ENCODE measurements at places on chromosomes 5 and 9.

DNA sequence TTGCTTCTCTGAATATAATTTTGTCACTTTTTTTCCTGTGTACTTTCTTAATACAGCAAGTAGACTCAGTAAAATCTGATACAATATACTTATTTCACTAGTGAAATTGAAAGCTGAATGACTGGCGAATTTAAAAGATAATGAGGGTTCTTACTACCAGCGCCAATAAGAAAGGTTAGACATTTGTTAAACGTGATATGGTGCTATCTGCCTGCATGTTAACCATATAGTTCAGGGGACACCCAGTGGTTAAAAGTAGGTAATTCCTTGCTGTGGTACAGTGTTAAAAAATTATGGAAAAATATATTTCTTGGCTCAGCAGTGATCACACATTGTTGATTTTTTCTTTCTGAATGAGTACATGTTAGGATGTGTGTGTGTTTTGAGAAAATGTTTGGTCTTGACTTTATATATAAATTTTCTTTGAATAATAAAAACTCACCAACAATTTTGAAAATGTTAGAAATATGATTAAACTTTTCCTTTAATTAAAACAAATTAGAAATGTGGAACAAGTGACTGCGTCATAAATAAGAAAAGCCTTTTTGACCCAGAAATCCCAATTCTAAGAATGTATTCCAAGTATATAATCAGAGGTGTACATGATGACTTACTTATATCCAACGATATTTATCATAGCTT is 25.8 kb downstream of the CAST start:
- no peak for DNase-seq

DNA sequence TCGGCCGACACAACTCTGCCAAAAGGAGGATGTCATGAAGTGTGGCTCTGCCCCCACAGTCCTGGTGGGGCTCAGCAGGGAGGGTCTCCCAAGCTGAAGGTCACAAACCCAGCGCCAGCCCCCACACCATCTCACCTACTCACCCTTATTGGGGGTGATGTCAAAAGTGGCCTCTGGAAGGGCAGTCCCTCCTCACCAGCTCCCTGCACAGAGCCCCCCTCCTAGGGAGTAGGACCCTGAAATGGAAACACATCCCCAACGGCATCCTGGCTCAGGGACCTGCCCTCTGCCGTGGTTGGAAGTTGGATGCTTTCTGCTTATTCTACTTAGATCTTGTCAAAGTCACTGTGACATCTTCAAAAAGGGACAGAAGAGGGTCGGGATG is 89.5 kb downstream of the NSUN2 start:
- no peak for DNase-seq

DNA sequence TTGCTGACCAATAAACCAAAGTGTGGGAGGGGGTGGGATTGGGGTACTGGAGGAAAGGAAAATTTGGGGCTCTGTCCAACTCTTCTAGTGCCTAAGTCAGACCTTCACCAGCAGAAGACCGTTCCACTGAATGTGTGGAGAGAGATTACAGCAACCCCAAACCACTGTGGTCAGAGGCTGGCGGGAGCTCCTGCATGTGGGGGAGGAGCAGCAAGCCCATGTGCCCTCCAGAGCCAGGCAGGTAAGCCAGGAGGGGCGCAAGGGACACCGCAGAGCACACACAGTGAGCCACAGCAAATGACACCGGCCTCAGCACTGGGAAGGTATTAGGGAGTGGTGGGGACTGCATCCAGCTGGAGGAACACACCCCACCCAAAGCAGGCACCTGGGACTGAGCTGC is 62.9 kb downstream of the SMIM23 start:
- DNase-seq = no peak

- no peak for DNase-seq
Observed at GRCh38 chr9:125240649-125240999, 519 bp downstream of the HSPA5 start.

- no peak for DNase-seq
Observed at GRCh38 chr5:96050273-96050880, 88.7 kb upstream of the ELL2 start.

- no peak for DNase-seq
Observed at GRCh38 chr9:34206561-34206960, 27.7 kb downstream of the UBAP1 start.

DNA sequence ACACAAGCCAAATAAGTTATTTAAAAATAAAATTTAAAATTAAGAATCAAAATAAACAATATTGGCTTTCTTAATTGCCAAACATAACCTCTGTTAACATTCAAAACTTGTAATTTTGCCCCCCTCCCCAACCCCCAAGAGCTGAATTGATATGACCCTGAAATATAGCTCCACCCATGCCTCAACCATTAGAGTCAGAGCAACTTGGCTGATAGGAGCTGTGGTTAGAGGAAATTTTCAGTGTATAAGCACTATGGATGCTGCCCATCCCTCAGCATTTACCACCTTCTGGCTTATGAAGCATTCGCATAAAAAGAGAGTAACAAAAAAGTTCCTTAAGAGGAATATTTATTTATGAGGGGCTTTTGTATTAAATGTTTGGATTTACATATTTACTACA is 6.1 kb downstream of the POC5 start:
- DNase-seq = no peak

DNA sequence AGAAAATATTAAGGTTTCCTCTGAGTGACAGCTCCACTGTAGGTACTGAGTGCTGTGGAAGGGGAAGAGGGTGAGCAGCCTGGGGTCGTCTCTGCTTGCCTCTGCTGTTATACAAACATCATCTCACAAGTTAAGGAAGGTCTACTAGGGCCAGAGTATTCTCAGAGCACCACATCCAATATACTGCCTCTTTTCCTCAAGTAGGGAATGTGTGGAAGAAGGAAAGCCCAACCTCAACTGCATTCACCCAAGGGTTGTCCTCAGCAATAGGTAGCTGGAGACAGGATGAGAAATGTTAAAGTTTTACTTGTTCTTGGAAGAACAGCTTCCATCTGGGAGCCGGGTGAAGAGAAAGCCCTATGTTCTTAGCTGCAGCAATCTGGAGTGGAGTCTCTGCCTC is 1062.3 kb upstream of the CDH10 start:
- no peak for DNase-seq

GRCh38 chr5:73256462-73256861 is 83.5 kb downstream of the TMEM174 start:
- DNase-seq = no peak

- DNase-seq = no peak
Observed at GRCh38 chr9:38208206-38208901, 139.3 kb upstream of the SHB start.

DNA sequence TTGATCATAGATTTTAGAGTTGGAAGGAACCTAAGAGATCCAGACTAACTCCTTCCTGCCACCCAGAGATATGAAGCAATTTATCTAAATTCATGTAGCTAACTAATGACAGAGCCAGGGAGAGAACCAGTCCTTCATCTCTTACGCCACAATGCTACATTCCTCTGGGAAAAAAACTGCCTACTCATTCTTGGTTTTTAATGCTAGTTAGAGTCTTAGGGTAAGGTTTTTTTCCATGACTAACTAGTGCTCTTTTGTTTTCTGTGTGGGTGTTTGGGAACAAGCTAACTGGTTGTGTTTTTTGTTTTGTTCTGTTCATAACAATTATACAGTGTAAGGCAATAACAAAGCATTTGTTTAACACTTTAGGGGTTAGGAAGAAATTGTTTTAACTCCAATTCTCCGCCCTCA is 52.4 kb downstream of the SLC44A1 start:
- no peak for DNase-seq

DNA sequence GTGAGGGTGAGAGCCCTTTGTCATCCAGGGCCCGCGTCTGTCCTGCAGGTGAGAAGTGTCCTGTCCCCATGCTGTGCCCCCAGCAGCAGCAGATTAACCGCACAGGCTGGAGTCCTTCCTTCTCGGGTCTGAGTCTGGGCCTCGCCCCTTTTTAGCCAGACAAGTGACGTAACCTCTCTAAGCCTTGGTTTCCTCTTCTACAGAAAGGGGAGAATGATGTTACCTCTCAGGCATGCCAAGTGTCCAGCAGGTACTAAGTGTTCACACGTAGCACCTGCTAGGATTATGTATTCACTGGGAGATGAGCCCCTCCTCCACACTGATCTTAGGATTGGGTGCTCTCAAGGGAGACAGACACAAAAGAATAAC is 6.9 kb downstream of the NEURL1B start:
- DNase-seq = no peak

GRCh38 chr5:32475334-32476097 is 31.0 kb upstream of the ZFR start:
- DNase-seq = no peak

GRCh38 chr5:54390015-54390414 is 65.5 kb upstream of the HSPB3 start:
- peak; percentile 30 for DNase-seq

DNA sequence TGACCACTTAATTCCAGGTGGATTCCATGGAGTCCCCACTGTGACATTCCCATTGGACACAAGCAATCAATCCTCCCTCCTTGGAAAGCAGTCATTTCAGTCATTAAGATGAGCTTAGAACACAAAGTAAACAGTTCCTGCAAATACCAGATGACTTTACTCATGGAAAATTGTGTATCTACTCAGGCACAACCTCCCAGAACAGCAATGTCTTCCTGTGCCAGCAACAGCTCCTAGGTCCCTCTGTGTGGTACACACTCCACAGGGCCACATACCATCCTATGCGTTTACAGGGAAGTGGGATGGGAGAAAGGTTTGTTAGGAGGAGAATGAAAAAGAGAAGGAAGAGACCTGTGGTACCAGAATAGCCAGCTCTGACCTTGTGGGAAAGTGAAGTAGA is 53.7 kb downstream of the MTMR12 start:
- DNase-seq = no peak

GRCh38 chr9:124871156-124871561 is 9.2 kb downstream of the ARPC5L start:
- no peak for DNase-seq

- no peak for DNase-seq
Observed at GRCh38 chr5:15254607-15255006, 245.4 kb upstream of the FBXL7 start.

DNA sequence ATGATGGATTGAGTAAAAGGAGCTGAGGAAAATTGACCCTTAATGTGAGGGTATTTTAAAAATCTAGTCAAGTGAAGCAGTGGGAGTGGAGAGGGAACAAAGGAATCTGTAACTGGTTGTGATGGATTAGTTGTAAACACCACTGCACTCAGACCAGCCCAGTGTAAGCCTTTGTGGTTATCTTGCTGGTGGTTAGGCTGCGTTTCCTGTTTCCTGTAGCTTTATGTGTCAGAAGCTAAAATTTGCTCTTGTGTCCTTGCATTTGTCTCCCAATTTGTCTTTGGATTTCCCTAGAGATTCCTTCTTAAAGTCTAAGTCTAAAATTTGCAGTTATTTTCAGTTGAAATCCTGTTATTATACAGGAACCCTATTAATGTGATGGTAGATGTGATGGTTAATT is 6.3 kb downstream of the IFNA21 start:
- DNase-seq = no peak

DNA sequence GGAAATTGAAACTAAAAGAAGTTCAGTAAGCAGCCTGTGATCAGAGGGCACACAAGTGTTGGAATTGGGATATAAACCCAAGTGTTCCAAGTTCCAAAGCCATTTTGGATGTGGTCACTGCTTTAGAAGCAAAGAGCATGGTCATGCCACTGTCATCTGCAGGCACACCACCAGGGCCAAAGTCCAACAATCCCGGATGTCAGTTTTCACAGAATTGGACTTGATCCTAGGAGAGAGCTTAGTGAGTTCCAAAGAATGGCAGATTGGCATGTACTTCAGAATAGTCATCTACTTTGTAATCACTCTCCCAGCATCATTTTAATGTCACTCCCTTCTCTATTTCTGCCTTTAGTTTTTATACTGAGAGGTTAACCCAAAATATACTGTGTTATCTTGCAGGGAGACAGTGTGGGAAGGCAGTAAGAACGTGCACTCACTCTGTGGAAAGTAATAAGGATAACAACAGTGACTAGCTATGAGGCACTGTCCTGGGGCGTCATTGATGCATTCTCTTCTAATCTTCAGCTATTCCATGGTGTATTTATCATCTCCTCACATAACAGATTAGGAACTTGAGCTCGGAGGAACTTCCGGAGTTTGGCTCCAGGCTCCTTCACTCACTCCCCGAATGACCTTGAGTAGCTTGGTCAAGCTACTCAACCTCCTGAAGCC is 388.0 kb downstream of the ACTL7B start:
- DNase-seq = no peak

All from caudate nucleus (tissue), 63 donors.